ENCODE measurements at places on chromosomes 1 and 21.

GRCh38 chr1:96522927-96523326 is 198.7 kb upstream of the PTBP2 start:
- no peak for DNase-seq

- DNase-seq, result no peak
Observed at GRCh38 chr1:180615493-180616290, 16.1 kb upstream of the XPR1 start.

DNA sequence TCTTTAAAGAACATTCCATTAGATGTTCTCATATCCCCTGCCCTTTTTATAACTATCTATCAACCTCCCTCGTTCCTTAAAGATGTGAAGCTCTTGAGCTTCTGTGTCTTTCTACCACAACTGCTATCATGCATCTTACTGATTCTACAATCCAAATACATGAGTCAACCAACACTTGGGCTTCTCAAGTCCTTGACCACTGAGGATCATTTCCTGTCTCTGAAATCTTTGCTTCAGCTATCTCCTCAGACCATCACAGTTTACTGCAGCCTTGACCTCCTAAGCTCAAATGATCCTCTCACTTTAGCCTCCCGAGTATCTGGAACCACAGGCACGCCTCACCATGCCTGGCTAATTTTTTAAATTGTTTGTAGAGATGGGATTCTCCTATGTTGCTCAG is 75.2 kb downstream of the FMO4 start:
- no peak for DNase-seq

GRCh38 chr1:88979749-88980116 is 12.7 kb downstream of the KYAT3 start:
- no peak for DNase-seq

DNA sequence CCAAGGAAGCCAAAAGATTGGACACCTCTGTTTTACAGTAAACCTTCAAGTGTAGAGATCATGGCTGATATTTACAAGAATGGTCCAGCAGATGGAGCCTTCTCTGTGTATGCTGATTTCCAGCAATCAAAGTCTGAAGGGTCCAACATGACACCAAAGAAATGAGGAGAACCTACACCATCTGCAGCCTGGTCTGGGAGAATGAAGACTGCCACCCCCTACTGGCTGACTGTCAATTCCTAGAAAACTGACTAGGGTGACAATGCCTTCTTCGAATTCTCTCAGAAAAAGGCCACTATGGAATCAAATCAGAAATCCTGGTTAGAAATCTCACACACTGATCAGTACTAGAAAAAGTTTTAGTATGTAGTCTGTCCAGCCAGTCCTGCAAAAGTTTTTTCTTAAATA is 83.3 kb downstream of the CDC42BPA start:
- no peak for DNase-seq

GRCh38 chr1:76572229-76572628 is 295.1 kb upstream of the ST6GALNAC5 start:
- DNase-seq, result no peak

DNA sequence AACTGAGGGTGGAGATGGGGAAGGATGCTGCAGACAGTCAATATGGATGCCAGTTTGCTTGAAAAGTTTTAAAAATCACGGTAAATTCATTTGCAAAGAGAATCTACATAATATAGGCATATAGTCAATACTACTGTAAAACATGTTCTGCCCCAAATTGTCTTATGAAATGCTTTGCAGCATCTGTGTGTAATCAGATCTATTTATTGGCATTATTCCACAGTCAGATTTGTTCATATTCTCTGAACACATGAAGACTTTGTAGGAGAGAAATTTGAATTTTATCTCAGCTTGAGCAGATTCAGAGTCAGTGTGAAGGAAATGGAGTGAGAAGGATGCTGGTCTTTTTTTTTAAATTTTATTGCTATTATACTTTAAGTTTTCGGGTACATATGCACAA is 88.5 kb downstream of the PLPPR4 start:
- no peak for DNase-seq

- DNase-seq, result no peak
Observed at GRCh38 chr1:160795951-160796383, at the start of gene LY9. Gene LY9 (plus strand): TSS chr1:160796174. CDS start chr1:160796188, 14 bp downstream.

- no peak for DNase-seq
Observed at GRCh38 chr21:38404177-38404576, 94.1 kb downstream of the ERG start.

GRCh38 chr1:10662090-10662688 is 134.3 kb downstream of the CASZ1 start:
- DNase-seq, result no peak

DNA sequence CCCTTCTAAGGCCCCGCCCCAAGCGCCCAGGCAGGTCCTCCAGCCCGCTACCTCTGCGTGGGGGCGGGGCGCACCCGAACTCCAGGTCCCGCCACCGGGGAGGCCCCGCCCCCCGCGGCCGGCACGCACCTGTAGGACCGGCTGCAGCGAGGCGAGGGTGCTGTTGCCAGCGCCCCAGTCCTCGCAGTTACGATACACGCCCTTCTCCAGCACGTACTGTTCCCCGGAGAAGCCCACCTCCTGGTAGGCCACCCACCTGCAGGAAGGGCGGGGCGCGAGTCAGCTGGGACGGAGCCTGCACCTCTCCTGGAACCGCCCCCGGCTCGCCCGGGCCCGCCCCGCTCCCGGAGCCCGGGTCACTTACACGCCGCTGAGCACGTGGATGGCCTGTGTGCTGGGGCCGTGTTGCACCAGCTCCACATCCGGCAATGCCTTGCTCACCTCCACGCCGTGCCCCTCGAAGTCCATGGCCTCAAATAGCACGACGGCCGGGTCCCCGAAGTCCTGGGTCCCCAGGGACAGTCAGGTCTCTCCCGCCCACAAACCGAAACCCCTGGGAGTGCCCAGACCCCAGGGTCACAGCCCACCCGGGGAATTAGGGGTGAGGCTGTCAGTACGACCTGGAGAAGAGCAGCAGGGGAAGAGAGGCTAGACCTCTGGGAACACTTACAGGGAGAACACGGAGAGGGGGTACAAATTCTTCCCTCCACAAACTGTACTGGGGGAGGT is 17.3 kb downstream of the CRYBG2 start:
- peak; percentile 81 for DNase-seq

- DNase-seq, result no peak
Observed at GRCh38 chr1:17188889-17189631, 15.9 kb upstream of the PADI1 start.

- no peak for DNase-seq
Observed at GRCh38 chr1:94855307-94855700, 35.1 kb downstream of the SLC44A3 start.

DNA sequence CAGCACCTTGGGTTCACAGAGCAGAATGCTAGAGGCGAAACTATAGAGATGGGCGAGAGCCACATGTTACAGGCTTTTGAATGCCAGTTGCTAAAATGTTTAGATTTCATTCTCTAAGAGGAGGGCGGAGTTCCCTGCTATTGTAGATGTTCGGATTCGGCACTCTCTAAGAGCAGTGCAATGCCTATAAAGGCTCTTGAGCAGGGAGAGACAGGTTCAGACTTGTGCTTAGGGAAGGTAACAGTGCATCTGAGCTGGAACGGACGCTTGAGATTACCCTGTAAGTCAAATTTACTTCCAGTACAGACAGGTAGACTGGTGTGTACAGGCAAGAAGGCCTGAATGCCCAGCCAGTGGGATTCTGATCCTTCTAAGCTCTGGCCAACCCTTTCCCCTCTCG is 15.3 kb downstream of the LURAP1 start:
- DNase-seq, result no peak

DNA sequence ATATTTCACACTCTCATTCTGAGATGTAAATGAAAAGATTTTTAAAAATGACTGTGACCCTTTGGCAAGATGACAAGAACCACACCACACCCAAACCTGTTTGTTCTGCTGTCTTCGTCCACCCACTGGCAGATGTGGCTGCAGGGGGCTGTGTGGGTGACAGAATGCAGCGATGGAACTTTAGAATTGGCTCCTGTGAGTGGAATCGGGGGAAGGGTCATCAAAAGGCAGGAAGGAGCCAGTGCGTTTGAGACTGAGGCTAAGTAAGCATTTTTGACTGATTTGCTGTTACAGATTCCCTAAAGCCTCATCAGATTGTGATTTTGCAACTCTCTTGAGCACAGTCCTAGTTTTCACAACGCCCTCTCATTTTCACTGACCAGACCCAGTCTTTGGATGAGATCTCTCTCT is 111.2 kb upstream of the ADGRL2 start:
- no peak for DNase-seq

DNA sequence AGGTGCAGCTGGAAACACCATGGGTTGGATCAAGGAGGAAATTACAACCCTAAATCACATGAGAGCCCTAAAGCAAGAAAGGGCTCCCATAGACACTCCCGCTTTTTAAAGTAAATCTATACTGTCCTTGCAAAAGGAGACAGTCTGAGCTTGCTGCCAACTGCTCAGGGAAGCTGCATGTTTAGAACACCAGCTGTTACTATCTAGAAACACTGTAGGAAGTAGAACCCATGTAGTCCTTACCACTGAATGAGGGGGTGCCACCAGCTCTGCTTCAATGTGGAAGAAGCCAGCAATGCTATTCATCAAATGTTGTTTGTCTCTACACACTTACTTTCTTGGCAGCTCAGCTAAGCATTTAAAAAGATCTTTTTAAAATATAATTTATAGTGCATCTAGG is 79.8 kb downstream of the PIGK start:
- no peak for DNase-seq

GRCh38 chr1:156666862-156667609 is 10.2 kb downstream of the NES start:
- DNase-seq, result peak; percentile 43

- peak; percentile 90 for DNase-seq
Observed at GRCh38 chr1:227946624-227947385, 927 bp downstream of the WNT9A start.

GRCh38 chr1:53087332-53088285 is 25.6 kb downstream of the PODN start:
- DNase-seq, result no peak

DNA sequence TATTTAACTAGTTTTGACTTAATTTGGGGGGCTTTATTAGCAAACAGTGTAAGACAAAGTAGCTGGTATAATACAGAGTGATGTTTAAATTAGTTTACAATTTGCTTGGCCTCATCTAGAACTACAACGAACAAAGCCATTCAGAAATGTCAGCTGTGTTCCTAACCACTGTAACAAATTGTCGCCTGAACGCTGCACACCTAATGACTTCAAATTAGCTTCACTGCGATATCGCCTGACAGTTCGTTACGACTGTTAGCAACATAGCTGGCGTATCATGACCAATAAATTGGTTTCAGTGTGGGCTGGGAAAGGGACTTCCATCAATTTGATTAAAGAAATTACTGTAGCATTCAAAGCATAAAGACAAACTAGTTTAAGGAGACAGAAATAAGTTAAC is 139.8 kb upstream of the USH2A start:
- no peak for DNase-seq

- DNase-seq, result no peak
Observed at GRCh38 chr1:182862827-182863226, 23.7 kb downstream of the DHX9 start.

DNA sequence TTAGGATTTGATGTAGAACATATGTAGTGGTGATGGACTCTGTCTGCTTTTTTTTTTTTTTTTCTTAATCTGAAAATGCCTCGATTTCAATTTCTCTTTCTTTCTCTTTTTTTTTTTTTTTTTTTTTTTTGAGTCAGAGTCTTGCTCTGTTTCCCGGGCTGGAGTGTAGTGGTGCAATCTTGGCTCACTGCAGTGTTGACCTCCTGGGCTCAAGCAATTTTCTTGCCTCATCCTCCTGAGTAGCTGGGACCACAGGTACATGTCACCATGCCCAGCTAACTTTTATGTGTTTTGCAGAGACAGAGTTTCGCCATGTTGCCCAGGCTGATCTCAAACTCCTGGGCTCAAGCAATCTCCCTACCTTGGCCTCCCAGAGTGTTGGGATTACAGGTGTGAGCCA is 17.4 kb downstream of the MAST2 start:
- DNase-seq, result no peak

- DNase-seq, result no peak
Observed at GRCh38 chr1:199303035-199303434, 664.2 kb downstream of the PTPRC start.

GRCh38 chr1:18217398-18218043 is 109.9 kb downstream of the IGSF21 start:
- no peak for DNase-seq

- DNase-seq, result no peak
Observed at GRCh38 chr21:36643374-36644250, 55.3 kb upstream of the SIM2 start.

DNA sequence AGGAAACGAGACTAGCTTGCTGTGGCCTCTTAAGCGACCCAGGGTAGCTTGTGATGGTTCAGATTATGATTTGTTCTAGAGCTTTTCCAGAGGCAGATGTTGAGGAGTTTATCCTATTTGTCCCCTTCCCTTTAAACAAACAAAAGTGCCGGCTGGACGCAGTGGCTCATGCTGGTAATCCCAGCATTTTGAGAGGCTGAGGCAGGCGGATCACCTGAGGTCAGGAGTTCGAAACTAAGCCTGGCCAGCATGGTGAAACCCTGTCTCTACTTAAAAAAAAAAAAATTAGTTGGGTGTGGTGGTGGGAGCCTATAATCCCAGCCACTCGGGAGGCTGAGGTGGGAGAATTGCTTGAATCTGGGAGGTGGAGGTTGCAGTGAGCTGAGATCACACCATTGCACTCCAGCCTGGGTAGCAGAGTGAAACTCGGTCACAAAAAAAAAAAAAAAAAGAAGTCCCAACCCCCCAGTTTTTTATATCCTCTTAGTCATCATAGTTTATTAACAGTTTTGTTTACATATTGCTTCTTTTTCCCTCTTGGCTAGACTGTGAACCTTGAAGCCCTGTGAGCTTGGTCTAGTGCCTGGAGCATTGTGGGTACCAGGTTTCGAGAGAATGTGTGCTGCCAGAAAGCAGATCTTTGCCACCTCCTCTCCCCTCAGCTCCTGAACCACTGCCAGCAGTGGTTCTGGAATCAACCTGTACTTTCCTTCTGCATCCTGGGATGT is 29.8 kb downstream of the MAPKAPK2 start:
- DNase-seq, result no peak

DNA sequence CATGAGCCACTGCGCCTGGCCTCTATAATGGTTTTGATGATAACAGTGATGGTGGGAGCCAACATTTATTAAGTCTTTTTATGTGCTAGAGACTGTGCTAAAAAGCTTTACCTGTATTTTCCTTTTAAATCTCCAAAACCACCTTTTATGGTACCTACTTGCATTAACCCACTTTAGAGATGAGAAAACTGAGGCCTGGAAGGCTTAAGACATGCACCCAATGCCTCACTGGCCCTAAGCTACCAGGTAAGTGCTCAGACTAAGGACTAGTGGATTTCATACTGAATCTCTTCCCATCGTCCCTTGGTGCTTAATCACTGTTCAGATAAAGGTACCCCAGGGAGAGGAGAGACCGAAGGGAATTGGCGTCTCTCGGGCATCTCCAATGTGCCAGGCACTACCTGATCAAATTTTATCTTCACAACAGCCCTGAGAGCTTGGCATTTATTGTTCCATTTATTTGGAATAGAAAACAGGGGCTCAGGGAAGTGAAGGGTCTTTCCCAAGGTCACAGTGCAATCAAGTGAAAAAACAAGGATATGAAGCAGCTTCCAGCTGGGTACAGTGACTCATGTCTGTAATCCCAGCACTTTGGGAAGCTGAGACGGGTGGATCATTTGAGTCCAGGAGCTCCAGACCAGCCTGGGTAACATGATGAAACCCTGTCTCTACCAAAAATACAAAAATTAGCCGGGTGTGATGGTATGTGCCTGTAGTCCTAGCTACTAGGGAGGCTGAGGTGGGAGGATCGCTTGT is 84.2 kb downstream of the LACTBL1 start:
- DNase-seq, result no peak

GRCh38 chr1:228478326-228478725 is 8.9 kb upstream of the RNF187 start:
- DNase-seq, result no peak
